ENCODE measurements at places on chromosomes 16 and 17.

GRCh38 chr17:59798111-59798510 is 90.7 kb downstream of the VMP1 start:
- DNase-seq = no peak

DNA sequence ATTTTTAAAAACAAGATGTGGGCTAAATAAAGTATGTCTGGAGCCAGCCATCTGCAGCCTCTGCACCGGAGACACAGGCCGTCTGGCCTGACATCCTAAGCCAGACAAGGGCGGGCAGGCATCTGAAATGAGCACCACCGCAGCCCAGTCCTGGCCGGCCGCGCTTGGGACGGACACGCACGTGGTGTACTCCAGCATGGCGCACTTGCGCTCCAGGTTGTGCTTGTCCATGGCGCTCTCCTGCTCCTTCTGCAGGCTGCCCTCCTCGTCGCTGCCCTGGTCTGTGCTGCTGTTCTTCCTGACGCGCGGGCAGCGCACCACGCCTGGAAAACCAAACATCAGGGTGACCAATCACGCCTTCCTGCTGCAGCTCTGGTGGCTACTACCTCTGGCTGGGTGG is 60.3 kb downstream of the GTF3C1 start:
- DNase-seq = no peak

GRCh38 chr16:79402920-79403319 is 197.6 kb downstream of the MAF start:
- DNase-seq = no peak

GRCh38 chr16:89097392-89097772 is 3.7 kb downstream of the ACSF3 start:
- DNase-seq = no peak

GRCh38 chr16:54633943-54634362 is 296.7 kb upstream of the IRX5 start:
- DNase-seq = no peak

GRCh38 chr17:7328840-7329373 is at the start of gene NEURL4:
Gene NEURL4 (minus strand): TSS chr17:7329335. CDS start chr17:7329312, 23 bp downstream.
- peak; percentile 32 for DNase-seq

- peak; percentile 38 for DNase-seq
Measured at GRCh38 chr16:48536614-48537200, 73.3 kb downstream of the N4BP1 start.

DNA sequence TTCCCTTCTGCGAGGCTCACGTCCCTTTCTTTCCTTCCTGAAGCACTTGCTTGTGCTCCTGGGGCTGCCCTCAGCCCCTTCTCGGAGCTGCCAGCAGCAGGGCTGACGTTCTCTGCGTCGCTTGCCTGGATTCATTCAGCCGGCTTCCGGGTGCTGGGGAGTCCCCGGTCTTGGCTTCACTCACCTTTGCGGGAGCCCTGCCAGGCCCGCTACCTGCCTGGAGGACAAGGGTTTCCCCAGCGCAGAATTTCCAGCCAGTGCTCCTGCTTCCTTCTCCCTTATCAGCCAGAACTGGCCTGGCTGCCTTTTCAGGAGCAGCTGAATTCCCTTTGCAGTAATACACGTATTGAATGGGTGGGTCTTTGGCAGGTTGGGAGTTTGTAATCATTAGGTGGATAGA is 22.1 kb upstream of the IL17C start:
- DNase-seq = no peak

GRCh38 chr16:49785970-49786369 is 69.9 kb downstream of the ZNF423 start:
- no peak for DNase-seq

- DNase-seq = no peak
Measured at GRCh38 chr17:34207572-34207971, 47.5 kb upstream of the CCL2 start.

DNA sequence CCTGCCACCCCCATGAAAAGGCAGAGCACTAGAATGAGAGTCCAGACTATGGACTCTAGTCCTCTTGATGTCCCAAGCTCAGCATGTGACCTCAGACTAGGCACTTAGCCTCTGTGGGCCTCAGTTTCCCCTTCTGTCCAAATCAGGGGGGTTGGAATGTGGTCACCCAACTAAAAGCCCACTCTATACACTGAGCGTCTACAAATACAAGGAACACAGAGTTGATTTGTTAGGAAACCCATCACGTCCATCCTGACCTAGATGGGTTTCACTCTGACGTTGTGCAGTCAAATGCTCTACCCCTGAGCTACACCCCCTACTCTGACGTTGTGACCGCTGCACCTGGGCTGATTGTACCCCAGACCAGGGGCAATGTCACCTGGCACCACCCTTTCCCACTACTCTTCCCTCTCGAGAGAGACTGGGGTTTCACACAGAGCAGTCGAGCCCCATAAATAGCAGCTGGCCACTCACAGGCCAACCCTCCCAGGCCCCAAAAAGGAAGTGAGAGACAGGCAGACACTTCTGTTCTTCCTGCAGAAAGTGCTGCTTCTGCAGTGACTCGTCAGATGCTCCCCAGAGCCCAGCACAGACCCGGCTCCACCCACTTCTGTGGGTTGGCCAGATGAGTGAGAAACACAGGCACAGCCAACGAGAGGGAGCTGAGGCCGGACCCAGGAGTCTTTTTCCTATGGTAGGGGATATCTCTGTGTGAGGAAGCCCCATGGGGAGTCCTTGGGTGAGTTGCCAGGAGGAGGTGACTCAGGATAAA is 16.1 kb upstream of the TNFRSF13B start:
- peak; percentile 90 for DNase-seq

- no peak for DNase-seq
Measured at GRCh38 chr17:17366941-17367875, 64.0 kb downstream of the NT5M start.
